Karpas-422 (cell line): ENCODE measurements at places on chromosomes 2 and 18. TPM values are rescaled to one million over a fixed set of nuclear protein-coding genes. Genes with fewer than 3 reads are reported as not detected.

DNA sequence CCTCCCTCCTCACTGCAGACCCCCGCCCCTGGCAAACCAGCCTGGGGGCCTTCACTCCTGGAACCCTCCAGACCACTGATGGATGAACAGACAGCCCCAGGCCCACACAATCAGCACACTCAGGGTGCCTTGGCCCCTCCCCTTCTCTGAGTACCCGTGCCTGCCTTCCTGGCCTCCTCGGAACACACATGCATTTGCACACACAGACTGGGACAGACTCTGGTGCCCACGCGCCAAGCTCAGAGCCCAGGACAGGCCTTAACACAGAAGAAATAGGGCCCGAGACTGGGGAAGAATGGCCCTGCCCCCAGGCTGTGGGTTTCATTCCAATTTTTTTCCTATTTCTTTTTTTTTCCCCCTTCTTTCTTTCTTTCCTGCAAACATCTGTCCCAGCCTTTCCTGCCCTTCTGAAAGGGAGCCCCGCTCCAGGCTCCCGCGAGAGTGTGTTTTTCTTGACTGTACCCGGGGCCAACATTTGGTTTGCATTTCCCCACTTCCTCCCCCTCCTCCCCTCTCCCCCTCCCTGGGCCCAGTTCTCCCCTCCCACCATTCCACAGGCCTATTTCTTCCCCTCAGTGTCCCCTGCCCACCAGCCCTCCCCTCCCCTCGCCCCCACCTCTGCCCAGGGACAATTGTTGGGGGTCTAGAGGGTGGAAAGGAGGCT is 618 bp upstream of the TNS1 start:
- no peak for DNase-seq

- DNase-seq: no peak
These were observed 58.2 kb upstream of the DYNC1I2 start for GRCh38 chr2:171629113-171629512.

DNA sequence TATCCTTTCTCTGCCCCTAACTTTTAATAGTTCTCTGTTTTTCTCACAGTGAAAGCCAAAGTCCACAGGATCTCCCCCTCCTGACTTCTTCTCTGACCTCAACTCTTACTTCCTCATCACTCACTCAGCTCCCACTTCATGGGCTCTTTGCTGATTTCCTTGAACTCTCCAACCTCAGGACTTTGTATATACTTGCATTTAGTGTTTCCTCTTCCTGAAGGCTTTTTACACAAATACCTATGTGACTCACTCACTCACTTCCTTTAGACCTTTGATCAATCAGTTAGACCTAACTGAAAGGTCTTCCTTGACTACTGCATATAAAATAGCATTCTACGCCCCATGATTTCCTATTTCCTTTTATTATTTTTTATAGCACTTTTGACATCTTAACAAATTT is 233.1 kb upstream of the MEX3C start:
- DNase-seq: no peak

DNA sequence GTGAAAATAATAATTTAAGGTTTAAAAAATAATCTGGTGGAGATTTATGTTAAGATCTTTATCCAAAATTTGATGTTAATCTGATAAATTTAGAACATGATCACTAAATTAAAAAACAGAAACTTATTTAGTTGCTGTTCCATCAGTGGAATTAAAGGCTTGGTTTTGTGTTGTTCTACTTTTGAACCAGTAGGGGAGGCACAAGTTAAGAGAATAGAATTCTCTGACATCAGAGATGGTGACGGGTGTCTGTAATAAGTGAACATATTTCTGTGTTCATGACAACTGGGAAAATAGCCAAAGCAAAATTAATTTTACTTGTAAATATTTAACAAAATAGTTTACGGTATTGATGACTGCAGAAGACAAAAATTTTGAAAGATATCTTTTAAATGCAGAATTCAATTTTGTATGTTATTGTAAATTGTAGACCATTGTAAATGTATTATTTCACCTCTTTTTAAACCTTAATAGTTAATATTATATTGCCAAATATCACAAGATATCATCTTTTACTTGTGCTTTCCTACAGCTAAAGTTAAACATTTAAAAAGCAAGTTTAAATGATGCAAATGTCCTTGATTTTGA is 106.0 kb downstream of the UBR3 start:
- DNase-seq: peak; percentile 90

C2orf81 gene
- 3.8 and 7.6 TPM in 2 replicates for total RNA-seq

SPATA3 gene
- not detected in 2 replicates for total RNA-seq

POTEI gene
- total RNA-seq: 0.87 TPM in 1 of 2 replicates, not detected in the other

ATP6V1C2 gene
- total RNA-seq: not detected in 2 replicates

TTN gene
- total RNA-seq: under 0.01 TPM in 2 replicates
